Activated naive CD4-positive, alpha-beta T cell treated with anti-CD3 and anti-CD28 coated beads for 36 hours (primary cell): ENCODE measurements at places on chromosomes 7 and 10. TPM values are rescaled to one million over a fixed set of nuclear protein-coding genes. Genes with fewer than 3 reads are reported as not detected.

- no peak overlapping the region for H3K4me3 ChIP-seq
- H3K27me3 ChIP-seq = no peaks in the 10 kb centered on the region
- H3K27ac ChIP-seq = no peak overlapping the region
- DNase-seq = no peak
These were observed 42.5 kb upstream of the LRGUK start for GRCh38 chr7:134084488-134085144.

The ANKRD61 gene
- total RNA-seq = not detected

The OPALIN gene
- not detected for total RNA-seq

DNA sequence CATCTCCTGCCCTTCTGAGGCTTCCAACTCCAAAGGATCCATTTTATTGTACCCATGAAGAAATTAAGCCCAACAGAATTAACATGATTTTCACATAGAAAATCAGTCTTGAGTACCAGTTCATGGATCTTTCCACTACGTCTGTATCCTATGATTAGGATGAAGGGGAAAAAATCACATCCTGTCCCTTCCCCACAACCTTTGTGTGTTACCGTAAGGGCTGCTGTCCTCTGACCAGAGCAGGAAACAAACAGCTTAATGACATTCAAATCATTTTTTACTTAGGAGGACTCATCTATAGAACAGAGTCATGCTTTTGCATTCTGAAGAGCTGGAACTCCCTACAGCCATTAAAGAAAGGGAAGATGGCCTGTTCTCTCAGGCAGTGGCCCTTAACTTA is 241.5 kb downstream of the DYNC1I1 start:
- H3K27ac ChIP-seq = no peak overlapping the region
- H3K4me3 ChIP-seq = no peak overlapping the region
- no peaks in the 10 kb centered on the region for H3K4me1 ChIP-seq
- peaks cover 32% of the 10 kb centered on the region for H3K27me3 ChIP-seq
- no peak for DNase-seq
- no peaks in the 10 kb centered on the region for H3K36me3 ChIP-seq

DNA sequence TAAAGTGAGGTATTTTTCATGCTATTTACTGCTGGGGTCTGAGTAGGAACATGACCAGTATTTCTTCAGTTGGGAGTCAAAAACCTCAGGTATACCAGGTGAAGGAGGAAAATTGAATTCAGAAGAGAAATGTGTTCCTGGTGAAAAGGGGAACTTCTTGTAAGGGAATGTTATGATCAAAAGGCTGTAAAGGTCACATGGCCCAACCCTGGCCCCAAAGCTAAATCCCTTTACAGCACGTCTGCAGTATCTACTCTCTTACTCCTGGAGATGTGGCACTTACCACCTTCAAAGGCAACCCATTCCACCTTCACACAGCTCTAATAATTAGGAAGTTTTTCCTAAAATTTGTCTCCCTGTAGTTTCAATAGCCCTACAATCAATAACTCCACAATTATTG is 15.2 kb downstream of the PIK3AP1 start:
- no peaks in the 10 kb centered on the region for H3K27me3 ChIP-seq
- no peak for DNase-seq
- H3K36me3 ChIP-seq = no peaks in the 10 kb centered on the region
- no peak overlapping the region for H3K4me3 ChIP-seq
